ENCODE measurements at places on chromosomes 3 and 15.

DNA sequence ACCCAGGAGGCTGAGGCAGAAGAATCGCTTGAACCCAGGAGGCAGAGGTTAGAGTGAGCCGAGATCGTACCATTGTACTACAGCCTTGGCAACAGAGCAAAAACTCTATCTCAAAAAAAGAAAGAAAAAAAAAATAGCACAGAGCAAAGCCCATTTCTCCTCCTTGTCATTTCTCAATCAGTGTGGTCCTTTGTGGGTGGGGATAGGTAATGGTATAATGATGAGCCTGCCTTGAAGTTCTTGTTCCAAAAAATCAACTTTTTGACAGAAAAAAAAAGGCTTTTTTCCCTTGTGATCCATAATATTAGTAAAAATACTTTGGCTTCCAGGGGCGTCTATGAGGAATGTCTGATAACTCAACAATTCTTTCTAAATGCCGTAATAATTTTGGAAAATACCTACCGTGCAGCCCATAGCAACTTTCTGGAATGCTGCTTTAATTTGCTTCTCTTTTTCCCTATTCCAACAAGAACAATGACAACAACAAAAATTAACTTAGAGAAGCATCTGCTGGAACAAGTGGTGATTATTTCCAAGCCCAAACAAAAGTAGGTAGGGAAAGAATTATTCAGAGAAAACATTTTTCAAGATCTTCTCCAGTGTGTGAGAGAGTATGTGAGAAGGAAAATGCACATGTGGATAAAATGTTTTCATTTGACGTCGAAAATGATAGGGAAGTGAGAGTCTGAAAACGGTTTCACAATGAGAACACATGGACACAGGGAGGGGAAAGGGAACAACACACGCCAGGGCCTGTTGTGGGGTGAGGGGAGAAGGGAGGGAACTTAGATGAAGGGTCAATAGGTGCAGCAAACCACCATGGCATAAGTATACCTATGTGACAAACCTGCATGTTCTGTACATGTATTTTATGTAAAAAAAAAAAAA is 337.8 kb downstream of the RBMS3 start:
- DNase-seq = no peak

- peak; percentile 27 for DNase-seq
Observed at GRCh38 chr3:14461748-14462324, 59.4 kb downstream of the SLC6A6 start.

- DNase-seq = peak; percentile 1
Observed at GRCh38 chr3:132210476-132211346, 106.5 kb upstream of the ACP3 start.

- DNase-seq = no peak
Observed at GRCh38 chr3:129567176-129567705, 24.3 kb downstream of the H1-8 start.

GRCh38 chr15:57878573-57878972 is 172.1 kb downstream of the POLR2M start:
- DNase-seq = no peak

DNA sequence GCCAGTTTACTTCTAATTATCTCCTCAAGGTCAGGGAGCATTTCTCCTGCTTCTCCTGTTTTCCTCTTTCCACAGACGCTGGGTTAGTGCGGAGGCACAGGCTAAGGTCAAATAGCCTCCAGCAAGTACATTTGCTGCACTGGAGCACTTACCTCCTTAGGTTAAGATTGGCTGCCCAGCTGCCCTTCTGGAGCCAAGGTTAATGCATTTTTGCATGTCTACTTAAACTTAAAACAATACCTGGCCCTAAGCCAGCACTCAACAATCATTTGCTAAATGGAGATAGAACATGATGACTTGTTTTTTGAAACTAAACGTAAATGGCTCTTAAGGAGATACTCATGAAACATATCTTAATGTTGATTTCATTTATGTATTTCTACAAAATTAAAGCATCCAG is 83.5 kb downstream of the SSR3 start:
- DNase-seq = no peak

DNA sequence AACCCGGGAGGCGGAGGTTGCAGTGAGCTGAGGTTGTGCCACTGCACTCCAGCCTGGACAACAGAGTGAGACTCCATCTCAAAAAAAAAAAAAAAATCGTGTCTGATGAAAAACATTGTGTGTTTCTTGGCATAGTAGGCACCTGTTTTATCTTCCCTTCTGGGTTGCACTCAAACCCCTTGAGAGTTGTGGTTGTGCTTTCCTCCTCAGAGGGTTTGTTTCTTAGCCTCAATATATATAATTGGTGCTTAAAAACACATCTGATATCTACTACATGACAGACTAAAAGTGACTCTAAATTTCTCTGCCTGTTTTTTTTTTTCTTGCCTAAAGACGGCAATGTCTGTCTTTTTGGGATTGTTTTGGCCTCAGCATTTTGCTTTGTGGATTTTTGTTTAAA is 7.6 kb downstream of the NR1D2 start:
- DNase-seq = no peak

GRCh38 chr3:29922992-29923746 is 642.3 kb downstream of the RBMS3 start:
- DNase-seq = no peak

DNA sequence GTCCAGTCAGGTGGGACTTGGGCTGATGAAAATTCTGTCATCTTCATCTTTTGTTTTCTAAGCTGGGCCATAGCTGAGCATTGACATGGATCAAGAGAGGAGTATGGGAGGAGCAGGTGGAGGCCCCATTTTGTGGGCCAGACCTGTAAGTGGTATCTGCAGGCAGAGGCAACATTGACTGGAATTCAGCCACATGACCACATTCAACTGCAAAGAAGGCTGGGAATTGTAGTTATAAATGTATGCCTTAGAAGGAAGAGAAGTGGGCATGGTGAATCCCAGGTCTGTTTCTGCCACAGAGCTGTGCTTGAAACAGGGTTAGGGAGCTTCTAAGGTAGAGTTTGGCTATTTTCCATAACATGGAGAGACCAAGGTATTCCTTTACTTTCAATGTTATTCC is 11.4 kb downstream of the KCNAB1 start:
- DNase-seq = no peak
